ENCODE measurements at places on chromosomes 13 and 19.

DNA sequence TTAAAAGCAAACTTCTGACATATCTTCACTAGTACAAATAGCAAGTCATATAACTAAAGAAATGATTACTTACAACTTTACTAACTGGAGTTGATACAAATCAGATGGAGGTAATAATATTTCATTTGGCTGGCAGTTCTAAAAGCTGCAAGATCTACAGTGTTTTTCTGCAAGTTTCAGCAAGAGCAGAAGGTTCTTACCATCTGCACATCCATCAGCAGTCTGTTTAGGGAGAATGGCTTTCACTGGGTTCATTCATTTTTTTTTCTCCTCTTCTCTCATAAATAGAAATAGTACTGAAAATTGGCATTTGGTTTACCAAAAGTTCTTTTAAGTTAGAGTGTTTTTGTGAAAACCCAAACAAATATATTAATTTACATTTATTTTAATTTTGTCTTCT, 3.1 kb upstream of the SHISA2 start:
- DNase-seq, result no peak

DNA sequence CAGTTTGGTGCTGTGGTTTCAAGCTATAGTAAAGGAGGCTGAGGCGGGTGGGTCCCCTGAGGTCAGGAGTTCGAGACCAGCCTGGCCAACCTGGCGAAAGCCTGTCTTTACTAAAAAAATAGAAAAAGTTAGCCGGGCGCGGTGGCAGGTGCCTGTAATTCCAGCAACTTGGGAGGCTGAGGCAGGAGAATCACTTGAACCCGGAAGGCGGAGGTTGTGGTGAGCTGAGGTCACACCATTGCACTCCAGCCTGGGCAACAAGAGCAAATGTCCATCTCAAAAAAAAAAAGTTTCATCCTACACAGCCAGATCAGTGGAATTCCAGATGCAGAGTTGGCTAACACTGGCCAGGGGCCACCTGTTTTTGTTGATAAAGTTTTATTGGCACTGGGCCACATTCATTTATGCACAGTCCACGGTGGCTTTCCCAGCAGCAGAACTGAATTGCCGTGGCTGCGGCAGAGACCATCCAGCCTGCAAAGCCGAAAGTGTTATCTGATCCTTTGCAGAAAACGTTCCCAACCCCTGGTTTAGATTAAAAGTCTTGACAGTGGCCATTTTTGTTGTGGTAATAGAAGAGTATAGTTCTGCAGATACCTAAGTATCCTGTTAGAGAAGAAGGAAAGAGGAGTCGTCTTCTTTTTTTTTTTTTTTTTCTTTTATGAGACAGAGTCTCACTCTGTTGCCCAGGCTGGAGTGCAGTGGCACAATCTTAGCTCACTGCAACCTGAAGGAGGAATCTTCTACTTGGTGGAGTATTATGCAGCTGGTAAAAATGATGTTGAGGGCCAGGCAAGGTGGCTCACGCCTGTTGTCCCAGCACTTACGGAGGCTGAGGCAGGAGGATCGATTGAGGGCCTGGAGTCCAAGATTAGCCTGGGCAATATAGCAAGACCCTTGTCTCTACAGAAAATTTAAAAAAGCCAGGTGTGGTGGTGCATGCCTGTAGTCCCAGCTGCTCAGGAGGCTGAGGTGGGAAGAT, 8.7 kb downstream of the NCLN start:
- DNase-seq, result no peak

DNA sequence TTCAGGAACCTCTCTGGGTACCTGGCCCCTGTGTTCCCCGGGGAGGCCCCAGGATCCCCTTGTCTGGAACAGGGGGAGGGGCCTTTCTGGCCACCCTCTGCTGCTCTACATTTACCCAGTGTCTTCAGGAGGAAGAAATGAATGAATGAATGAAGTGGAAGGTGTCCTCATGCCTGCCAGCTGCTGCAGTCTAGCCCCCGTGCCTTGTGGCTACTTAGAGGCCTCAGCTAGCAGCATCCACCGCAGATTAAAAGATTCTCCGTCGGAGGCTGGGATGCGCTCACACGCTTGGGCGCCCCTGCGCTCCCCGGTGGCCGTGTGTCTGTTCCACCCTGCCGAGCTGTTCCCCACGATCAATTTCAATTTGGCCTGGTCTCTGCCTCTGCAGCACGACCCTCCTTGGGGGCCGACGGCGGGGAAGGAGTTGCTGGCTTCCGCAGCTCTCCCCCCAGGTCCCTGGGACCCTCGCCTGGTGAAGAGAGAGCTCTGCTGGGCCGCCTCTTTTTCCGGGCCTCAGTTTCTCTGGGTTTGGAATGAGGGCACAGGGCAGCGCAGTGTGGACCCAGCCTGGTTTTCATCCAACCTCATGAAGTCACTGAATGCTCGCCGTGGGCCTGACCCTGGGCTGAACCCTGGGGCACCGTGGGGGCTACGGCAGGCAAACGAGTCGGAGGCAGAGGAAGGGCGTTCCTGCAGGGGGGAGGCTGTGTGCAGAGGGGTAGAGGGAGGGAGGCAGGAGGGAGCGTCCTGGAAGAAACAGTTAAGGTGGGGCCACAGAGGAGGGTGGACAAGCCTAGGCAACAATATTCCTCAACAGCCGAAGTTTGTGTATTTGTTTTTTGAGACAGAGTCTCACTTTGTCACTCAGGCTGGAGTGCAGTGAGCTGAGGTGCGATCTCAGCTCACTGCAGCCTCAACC, 28.3 kb downstream of the EFNA2 start:
- no peak for DNase-seq

DNA sequence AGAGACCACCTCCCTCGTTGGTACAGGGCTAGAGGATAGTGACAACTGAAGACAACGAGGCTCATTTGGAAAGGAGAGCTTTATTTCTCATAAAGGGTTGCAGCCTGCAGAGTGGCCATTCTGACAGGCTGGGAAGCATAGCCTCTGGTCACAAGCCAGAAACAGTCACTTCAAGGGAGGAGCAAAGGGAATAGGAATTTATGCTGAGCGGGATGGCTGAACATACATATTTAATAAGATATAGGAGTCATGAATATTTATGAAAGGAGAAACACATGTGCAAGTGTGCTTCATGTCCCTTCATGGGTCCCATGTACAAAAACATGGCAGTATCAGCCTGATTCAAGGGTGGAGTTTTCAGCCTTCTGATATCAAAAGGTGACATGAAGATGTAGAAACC, 27.1 kb upstream of the URI1 start:
- no peak for DNase-seq

- no peak for DNase-seq
Observed at GRCh38 chr13:86760620-86761019, 910.6 kb upstream of the SLITRK5 start.

DNA sequence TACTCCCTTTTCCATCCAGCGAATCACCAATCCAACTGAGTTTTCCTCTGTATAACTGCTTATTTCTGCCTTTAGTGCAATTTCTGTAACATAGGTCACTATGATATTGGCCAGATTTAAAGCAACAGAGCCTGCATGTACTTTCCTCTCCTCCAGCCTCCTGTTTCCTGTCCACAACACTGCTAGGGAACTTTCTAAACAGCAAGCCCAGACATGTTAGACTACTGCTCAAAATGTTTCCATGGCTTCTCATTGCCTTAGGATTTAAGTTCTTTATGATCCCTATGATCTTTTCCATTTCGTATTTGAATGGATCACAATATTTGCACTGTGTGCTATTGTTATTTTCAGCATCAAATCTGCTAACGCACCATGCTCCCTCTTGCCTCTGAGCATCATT, 481.7 kb upstream of the SLC10A2 start:
- no peak for DNase-seq

DNA sequence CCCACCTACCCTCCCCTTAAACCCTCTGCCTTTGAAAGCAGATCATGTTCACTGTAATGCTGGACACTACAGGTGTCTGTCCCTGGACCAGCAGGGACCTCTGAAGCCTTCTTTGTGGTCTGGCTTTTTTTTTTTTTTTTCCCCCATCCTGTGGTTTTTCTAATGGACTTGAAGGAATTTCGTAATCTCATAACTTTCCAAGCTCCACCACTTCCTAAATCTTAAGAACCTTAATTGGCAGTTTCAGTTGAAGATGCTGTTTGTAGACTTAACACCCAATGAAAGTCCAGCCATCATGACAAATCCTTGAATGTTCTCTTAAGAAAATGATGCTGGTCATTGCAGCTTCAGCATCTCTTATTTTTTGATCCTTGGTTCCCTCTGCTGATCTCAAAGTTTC, 45.0 kb upstream of the LRCH1 start:
- DNase-seq, result no peak

Measured in activated naive CD8-positive, alpha-beta T cell treated with anti-CD3 and anti-CD28 coated beads for 36 hours (primary cell).